ENCODE measurements at places on chromosomes 16 and 17. TPM values are rescaled to one million over a fixed set of nuclear protein-coding genes. Genes with fewer than 3 reads are reported as not detected.

DNA sequence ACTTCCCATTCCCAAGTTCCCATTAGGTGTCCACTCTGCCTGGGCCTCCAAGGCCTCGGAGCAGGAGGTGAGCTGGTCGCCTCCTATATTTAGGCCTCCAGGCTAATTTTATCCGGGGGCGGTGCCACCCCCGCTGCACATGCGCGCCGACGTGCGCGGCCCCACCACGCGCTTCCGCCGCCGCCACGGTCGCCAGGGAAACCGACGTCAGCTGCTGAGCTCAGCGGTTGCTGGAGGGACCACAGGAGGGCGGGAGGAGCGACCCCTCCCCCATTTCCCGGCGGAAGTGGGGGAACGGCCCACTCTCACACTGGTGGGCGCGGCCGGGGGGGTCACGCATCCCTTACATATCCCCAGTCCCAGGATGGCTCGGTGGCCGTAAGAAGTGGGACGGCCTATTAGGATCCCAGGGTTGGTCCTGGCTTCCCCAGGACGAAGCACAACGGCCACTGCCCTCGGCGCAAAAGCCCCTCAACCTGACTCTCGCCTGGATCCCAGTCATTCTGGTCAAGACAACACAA, 1.0 kb downstream of the PER1 start:
- peak; percentile 86 for DNase-seq
- H3K36me3 ChIP-seq, result no peaks in the 10 kb centered on the region
- H3K4me3 ChIP-seq, result peak overlapping the region; percentile 69
- no peaks in the 10 kb centered on the region for H3K27me3 ChIP-seq
- H3K4me1 ChIP-seq, result peaks cover 18% of the 10 kb centered on the region

DNA sequence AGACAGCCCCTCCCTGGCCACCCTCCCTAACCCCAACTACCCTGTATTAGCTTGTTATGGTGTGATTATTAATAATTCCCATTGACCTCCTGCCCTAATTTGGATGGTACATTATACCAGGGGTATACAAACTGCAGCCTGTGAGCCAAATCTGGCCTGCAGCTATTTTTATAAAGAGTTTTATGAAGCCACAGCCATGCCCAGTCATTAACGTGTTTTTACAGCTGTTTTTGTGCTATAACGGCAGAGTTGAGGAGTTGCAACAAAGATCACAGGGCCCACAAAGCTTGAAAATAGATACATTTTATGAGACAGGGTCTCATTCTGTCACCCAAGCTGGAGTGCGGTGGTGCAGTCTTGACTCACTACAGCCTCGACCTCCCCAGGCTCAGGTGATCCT, 6.0 kb downstream of the METTL22 start:
- H3K27ac ChIP-seq, result no peak overlapping the region
- H3K36me3 ChIP-seq, result no peaks in the 10 kb centered on the region
- no peaks in the 10 kb centered on the region for H3K27me3 ChIP-seq

DNA sequence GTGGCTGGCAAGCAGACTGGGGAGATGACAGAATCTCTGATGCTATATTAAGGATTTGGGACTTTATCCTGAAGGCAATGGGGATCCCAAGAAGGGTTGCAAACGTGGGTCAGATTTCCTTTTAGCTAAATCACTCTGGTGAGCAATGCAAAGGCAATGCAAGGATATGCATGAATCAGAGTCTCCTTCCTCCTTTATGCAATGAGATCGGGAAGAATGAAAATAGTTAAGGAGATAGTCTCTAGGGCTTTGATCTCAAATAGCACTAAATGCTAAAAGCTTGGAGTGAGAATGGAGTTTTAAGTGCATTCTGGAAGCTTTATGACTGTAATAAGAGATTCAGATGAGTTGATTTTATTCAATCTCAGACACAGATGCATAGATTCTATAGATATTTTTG, 27.2 kb upstream of the SHISA9 start:
- no peak overlapping the region for H3K27ac ChIP-seq
- H3K4me1 ChIP-seq, result no peaks in the 10 kb centered on the region
- no peak for DNase-seq
- no peak overlapping the region for H3K4me3 ChIP-seq
- no peaks in the 10 kb centered on the region for H3K27me3 ChIP-seq

DNA sequence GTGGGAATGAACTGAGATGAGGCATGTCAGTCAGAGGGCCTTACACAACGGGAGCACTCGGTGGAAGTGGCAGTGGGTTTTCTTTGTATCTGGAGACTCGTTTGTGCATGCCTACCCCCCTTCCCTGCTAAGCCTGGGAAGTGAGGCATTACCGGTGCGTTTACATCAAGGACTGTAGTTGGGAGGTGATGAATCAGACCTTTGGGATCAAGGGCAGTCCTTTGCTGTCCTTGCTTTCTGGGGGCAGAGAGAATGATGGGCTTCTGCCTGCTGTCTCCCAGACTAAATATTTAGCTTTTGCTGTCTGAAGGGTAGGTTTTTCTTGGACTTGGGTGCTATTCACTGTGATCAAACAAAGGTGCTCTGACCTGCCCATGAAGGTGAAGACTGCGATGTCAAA, 83.0 kb downstream of the WWP2 start:
- H3K4me3 ChIP-seq, result no peak overlapping the region
- DNase-seq, result no peak
- no peaks in the 10 kb centered on the region for H3K27me3 ChIP-seq
- no peaks in the 10 kb centered on the region for H3K36me3 ChIP-seq

DNA sequence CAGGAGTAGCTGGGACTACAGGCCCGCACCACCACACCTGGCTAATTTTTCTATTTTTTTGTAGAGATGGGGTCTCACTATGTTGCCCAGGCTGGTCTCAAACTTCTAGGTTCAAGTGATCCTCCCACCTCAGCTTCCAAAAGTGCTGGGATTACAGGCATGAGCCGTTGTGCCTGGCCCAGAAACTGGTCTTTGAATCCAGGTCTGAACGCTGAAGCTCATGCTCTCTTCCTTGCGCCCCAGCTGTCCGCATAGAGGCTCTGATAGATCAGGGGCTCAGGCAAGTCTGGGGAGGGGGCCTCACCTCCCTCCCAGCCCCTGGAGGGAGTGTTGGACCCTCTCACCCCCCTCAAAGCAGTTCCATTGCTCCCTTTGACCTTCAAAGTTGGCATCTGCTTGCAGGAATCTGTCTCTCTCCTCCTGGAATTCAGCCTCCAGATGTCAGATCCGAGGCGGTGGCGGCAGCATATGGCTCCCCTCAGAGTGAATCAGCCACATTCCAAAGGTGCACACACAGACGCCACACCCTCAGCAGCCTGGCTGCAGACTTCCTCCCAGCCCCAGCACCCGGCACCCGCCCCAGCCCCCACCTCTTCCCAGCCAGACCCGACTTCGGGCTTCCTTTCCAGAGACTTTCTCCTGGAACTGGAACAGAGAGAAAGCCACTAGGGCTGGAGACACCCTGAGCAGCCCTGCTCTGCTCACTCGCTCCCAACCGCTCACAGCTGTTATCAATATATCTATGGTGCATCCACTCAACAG, 16.9 kb upstream of the GLIS2 start:
- H3K4me3 ChIP-seq, result no peak overlapping the region
- H3K4me1 ChIP-seq, result peaks cover 7% of the 10 kb centered on the region
- DNase-seq, result peak; percentile 48
- H3K27ac ChIP-seq, result no peak overlapping the region

GRCh38 chr17:83179811-83180210, 100.4 kb downstream of the METRNL start:
- DNase-seq, result no peak
- no peak overlapping the region for H3K27ac ChIP-seq
- no peak overlapping the region for H3K4me3 ChIP-seq
- H3K36me3 ChIP-seq, result no peaks in the 10 kb centered on the region

DNA sequence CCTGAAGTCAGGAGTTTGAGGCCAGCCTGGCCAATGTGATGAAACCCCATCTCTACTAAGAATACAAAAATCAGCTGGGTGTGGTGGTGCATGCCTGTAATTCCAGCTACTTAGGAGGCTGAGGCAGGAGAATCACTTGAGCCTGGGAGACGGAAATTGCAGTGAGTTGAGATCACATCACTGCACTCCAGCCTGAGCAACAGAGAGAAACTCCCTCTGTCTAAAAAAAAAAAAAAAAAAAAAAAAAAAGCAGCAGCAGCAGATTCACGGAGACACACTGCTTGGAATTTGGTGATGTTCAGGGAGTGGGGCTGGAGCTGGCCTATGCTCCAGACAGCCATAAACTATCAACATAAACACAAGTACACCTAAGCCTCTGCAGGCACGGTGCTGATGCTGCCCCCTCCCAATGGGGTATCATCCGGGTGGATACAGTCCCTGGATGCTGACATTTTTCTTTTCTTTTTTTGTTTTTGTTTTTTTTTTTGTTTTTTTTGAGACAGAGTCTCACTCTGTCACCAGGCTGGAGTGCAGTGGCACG, 39.6 kb upstream of the RHOT1 start:
- peaks cover 17% of the 10 kb centered on the region for H3K4me1 ChIP-seq
- no peaks in the 10 kb centered on the region for H3K27me3 ChIP-seq
- no peak overlapping the region for H3K4me3 ChIP-seq
- no peak for DNase-seq
- H3K36me3 ChIP-seq, result no peaks in the 10 kb centered on the region

GRCh38 chr16:53509906-53510703, 7.1 kb upstream of the AKTIP start:
- no peaks in the 10 kb centered on the region for H3K27me3 ChIP-seq
- DNase-seq, result peak; percentile 81

DNA sequence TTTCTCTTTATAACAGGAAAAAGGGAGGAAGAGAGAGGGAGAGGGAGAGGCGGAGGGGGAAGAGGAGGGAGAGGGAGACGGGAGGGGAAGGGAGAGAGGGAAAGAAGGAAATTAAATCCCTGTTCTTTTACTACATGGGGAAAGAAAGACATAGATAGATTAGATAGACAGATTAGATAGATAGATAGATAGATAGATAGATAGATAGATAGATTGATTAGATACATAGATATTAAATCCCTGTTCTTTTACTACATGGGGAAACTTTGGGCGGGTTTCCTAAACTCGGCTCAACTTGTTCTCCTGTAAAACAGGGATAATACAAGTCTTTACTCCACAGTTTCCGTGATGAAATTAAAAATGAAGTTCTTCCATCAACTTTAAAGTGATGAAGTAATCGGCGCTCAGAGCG, 661 bp downstream of the RFWD3 start:
- H3K27ac ChIP-seq, result no peak overlapping the region
- H3K4me1 ChIP-seq, result no peaks in the 10 kb centered on the region
- peaks cover 9% of the 10 kb centered on the region for H3K27me3 ChIP-seq

DNA sequence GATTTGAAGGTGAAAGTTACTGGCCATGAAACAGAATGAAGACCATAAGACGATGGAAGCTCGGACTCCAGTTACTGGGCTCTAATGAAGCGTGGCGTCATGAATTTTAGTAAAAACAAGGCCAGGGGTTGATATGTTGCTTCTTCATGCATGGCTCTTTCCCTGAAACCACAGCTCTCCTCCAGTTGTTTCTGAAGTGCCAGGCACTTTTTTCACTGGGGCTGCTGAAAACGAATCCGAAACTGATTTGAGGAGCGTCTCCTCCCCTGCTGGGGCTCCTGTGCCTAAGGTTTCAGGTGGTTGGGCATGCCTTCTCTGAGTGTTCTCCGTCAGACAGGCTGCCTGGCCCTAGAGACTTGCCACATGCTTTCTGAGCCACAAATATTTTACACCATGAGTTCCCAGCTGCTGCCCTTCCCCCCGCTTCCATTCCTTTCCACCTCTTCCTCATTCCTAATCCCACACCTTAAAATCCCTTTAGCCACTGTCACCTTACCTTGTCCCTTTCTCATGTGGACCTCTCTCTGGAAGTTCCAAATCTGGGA, 3.7 kb upstream of the MYL4 start:
- no peak overlapping the region for H3K27ac ChIP-seq
- H3K4me3 ChIP-seq, result no peak overlapping the region
- H3K27me3 ChIP-seq, result no peaks in the 10 kb centered on the region
- peaks cover 12% of the 10 kb centered on the region for H3K4me1 ChIP-seq
- H3K36me3 ChIP-seq, result no peaks in the 10 kb centered on the region
- no peak for DNase-seq

DNA sequence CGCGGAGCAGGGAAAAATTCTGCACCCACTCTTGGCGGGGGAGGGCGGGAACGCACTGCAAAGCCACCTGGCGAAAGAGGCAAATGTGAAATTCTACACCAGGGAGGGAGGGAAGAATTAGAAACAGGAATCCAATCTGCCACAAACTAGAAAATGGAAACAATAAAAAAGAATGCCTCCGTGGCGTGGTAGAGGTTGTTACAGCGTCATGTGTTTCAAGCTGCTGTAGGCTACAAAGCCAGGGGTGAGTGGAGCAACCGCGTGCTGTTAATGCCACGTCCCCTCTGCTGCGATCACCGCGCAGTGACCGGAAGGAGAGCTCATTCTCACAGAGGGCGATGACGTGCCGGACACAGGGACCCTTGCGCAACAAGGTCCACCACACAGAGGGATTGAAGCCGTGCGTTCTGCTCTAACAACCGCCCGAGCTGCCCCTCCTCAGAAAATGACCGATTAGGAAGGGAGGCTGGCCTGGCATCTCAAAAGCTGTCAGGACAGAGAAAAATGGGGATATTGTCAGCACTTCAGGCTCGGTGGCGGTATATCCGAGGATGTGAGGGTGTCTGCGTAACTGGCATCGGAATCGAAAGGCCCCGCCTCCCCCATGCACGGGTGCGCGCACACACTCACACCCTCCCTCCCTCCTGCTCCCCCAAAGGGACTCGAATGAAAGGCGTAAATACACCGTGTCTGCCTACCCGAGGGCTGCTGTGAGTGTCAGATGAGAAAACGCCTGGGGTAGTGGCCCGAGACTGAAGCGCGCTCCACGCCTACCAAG, 70.8 kb upstream of the TNRC6C start:
- peaks cover 30% of the 10 kb centered on the region for H3K4me1 ChIP-seq
- H3K4me3 ChIP-seq, result peak overlapping the region; percentile 18
- no peak overlapping the region for H3K27ac ChIP-seq
- no peaks in the 10 kb centered on the region for H3K27me3 ChIP-seq

GRCh38 chr17:79466562-79467350, 144.1 kb downstream of the RBFOX3 start:
- H3K27me3 ChIP-seq, result no peaks in the 10 kb centered on the region
- H3K4me3 ChIP-seq, result no peak overlapping the region
- H3K27ac ChIP-seq, result no peak overlapping the region
- H3K4me1 ChIP-seq, result no peaks in the 10 kb centered on the region
- DNase-seq, result no peak
- no peaks in the 10 kb centered on the region for H3K36me3 ChIP-seq

GRCh38 chr16:55530316-55530856, 21.5 kb downstream of the LPCAT2 start:
- H3K27ac ChIP-seq, result no peak overlapping the region
- no peaks in the 10 kb centered on the region for H3K27me3 ChIP-seq
- H3K36me3 ChIP-seq, result no peaks in the 10 kb centered on the region
- DNase-seq, result no peak
- no peaks in the 10 kb centered on the region for H3K4me1 ChIP-seq

GRCh38 chr17:58452738-58453137, 35.4 kb upstream of the RNF43 start:
- no peak overlapping the region for H3K27ac ChIP-seq
- H3K4me3 ChIP-seq, result no peak overlapping the region
- no peaks in the 10 kb centered on the region for H3K36me3 ChIP-seq
- no peak for DNase-seq

GRCh38 chr17:44775136-44775837, 16.5 kb downstream of the ADAM11 start:
- no peaks in the 10 kb centered on the region for H3K36me3 ChIP-seq
- no peak overlapping the region for H3K27ac ChIP-seq
- no peaks in the 10 kb centered on the region for H3K4me1 ChIP-seq
- H3K4me3 ChIP-seq, result peak overlapping the region; percentile 58

The SDK2 gene
- total RNA-seq, result 15.3 TPM

The EPOP gene
- 8.0 TPM for total RNA-seq

The PPY gene
- not detected for total RNA-seq

The TP53TG3F gene
- not detected for total RNA-seq

The KRT31 gene
- total RNA-seq, result not detected

The KREMEN2 gene
- total RNA-seq, result 5.6 TPM

The LRRC37A gene
- total RNA-seq, result 5.4 TPM

The ATP2C2 gene
- 0.71 TPM for total RNA-seq
